ENCODE measurements at places on chromosomes 12 and 14.

DNA sequence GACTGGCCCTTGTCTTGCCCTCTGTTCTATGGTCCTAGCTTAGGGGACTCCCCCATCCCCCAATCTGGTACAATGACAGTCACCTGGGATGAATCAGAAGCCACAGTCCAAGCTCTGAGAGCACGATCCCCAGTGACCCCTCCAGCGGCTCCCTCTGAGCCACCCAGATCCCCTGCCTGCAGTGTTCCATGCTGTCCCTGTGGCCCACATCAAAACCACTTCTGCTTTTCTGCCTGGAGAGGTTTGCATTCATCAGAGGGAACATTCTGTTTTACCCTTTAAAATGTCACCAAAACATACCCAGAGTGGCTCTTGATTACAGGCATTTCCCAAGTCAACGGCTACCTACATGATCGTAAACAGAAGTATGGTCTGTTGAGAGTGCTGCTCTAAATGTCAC lies 47.5 kb downstream of the NOS1 start:
- DNase-seq = no peak

DNA sequence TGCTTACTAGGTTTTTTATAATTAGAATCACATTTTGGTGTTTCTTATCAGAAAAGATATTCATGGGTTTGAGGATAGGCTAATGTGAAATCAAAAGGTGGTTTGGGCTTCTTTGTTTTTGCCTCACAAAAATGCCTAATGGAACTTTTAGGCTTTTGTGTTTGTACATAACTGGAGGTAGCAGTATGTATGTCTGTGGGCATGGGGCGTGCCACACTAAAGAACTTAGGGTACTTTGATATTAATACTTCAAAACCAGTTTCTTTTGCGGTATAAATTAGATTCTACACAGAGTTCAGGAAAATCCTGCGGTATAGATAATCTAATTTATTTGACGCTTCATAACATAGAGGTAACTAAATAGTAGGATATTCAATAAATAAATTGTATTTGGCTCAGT lies 1.9 kb downstream of the ETV6 start:
- no peak for DNase-seq

DNA sequence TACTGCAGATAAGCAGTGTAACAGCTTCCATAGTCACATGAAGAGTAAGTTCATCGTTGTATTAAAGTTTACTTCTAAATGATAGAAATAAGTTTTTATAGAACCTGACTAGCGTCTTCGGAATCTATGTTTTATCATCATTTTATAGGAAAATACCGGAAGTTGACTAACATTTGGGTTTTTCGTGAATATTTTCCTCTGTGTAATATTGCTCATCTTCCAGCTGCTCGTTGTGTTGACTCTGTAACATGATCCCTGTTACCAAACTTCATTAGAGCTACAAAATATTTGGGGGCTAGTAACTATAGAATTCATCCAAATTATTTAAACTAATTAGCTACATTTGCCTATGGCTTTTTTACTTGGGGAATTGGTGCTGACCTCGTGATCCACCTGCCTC lies 37.2 kb downstream of the DDX51 start:
- no peak for DNase-seq

DNA sequence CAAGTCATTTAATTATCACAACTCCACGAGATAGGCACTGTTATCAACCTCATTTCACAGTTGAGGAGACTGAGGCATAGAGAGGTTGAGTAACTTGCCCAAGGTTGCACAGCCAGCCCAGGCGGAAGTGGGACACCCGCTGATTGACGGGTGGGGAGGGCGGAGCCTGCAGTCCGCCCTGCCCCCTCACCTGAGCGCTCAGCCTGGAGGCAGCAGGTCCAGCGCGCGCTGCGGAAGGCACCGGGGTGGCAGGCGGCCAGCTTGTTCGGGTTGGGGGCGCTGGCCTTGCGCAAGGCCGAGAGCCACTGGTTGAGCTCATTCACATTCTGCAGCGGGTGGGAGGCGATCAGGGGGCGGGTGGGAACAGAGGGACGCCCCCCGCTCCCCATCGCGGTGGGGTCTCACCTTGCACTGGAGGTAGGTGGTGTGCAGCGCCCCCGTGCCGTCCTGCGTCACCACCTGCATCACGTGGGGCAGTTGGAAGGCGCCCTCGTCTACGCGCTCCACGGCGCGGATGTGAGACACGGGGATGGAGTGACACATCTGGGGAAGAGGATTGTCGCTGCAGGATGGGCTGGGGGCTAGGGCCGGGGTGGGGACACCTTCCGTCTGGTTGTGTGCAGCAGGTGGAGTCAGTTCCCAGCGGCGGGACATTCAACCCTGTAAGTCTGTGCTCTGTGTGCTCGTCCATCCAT lies 31.7 kb downstream of the RASAL1 start:
- no peak for DNase-seq

- DNase-seq = no peak
These were observed 12.5 kb upstream of the MARK3 start for GRCh38 chr14:103372552-103373304.

DNA sequence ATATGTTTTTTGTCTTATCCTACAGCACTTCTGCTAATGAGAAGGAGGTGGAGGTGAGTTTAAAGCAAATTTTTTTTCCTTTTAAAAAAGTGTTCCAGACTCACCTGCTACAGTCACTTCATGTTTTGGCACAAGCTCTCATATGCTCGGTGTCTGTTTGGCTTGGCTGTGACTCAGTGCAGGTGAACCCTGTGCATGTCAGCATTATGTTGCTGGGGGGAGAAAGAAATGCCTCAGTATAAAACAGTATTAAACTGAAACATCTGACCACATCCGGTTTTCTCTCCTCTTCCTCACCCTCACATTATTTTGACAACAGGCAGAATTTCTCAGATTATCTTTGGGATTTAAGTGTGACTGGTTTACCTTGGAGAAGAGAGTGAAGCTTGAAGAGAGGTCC lies 105.2 kb downstream of the DNAI7 start:
- no peak for DNase-seq

DNA sequence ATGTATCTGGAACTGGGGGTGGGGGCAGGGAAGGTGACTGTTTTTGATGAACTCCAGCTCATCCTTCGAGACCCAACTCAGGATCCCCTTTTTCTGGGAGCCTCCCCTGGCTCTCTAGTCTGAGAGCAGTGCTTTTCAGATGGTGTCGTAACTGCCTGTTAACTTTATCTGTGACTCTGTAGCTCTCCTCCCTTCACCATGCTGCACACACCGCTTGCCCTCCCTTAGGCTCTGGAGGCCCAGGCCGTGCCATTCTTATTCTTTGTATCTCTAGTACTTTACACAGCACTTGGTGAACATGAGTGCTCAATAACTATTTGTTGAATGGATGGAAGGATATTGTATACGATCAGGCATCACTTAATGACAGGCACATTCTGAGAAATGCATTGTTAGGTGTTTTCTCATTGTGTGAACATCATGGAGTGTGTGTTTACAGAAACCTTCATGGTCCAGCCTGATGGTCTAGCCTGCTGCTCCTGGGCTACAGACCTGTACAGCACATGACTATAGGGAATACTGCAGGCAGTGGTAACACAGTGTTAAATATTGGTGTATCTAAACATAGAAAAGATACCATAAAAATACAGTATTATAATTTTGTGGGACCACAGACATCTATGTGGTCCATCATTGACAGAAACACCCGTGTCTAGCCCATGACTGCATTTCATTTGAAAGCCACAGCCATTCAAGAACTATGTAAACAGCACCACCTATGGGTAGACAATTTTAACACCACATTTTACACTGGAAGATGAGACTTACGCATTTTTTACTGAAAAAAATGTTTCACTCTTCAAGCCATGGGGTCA lies 91.8 kb downstream of the EML1 start:
- DNase-seq = peak; percentile 40

Measured in C1 segment of cervical spinal cord (tissue), 14 donors.